ENCODE measurements at places on chromosomes 5 and 9.

GRCh38 chr5:102596113-102596512, 97.3 kb upstream of the SLCO6A1 start:
- DNase-seq: peak; percentile 14

- DNase-seq: peak; percentile 44
These were observed 694 bp downstream of the RMI1 start for GRCh38 chr9:83981126-83981871.

DNA sequence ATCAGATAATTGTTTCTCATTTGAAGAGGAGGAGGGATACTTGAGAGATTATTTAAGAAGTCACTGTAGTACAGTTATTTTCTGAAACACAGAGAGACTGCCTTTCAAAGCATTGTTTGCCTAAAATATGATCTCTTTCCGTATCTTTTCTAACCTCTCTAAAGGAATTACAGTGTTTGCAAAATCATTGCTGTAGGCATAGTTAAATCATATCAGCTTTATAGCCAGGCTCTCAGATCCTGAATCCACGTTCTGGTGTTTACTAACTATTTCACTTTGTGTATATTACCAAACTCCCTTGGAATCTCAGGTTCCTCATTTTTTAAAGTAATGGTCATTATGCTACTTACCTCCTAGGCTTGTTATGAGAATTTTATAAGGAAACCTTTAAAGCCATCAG, 1151.6 kb upstream of the CDH9 start:
- DNase-seq: no peak

- no peak for DNase-seq
These were observed 24.0 kb upstream of the CARTPT start for GRCh38 chr5:71695071-71695470.

DNA sequence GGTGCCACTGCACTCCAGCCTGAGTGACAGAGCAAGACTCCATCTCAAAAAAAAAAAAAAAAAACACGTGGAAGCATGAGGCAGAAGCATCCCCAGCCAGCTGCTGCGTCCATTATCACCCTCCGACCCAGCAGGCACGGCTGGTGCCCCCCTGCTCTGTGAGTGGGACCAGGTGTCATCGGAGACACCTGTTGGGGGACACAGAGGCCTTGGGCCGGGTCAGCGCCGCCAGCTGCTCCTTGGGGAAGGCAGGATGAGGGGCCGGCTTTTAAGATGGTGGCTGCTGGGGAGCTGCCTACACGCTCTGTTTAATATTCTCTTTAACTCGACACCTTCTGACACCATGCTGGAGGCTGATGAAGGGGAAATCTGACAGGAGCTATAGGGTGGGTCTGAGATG, 80.2 kb upstream of the RUFY1 start:
- no peak for DNase-seq

- DNase-seq: no peak
These were observed 164.9 kb upstream of the RAI14 start for GRCh38 chr5:34491251-34491620.

DNA sequence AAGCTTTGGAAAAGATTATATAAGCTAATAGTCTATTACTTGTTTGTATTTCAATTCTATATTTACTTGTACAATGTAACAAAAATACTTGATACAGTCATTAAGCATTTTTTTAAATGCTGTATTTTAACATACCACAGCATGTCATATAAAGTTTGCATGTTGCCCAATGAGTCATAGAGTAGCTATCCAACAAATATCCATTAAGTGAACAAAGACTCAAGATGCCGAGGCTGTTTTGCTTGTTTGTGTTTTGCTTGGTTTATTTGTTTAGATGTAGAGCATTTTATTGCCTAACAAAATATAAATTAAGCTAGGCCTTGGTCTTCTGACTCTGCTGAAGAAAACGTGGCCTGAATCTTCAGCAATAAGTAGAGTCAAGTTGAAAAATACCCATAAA, 1584.3 kb upstream of the NUDT12 start:
- no peak for DNase-seq

DNA sequence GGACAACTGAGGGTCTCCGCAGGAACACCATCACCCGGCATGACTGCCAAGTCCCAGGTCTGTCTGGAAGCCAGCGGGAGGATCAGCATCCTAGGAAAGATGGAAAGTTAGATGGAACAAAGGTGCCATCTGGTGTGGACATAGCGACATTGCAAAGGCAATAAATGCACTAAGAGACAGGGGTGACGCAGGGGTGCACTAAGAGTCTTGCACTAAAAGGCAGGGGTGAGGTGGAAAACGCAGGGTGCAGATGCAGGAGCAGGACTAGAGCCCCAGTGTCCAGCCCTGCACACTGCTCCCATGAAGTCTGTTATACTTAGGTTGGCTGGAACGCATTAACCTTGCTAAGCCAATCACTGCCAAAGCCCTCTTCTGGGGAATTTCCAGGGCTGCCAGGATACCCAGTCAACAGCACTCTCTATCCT, 15.5 kb downstream of the ATOX1 start:
- peak; percentile 71 for DNase-seq

DNA sequence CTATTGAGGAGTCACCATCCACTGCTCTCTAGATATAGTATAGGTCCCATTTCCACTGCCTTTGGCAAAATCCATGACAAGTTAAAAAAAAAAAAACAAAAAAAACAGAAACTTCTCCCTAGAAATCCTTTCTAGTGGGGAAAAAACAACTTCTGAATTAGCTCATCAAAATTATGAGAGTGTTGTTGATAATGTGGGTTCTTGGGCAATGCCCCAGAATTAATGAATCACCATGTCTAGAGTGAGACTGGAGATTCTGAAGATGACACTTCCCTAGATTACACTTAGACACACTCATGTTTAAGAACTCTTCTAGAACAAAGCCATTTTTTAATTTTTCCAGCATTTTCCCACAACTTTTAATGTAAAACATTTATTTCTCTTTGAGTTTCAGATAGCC, 728.0 kb upstream of the C9orf72 start:
- DNase-seq: peak; percentile 23

DNA sequence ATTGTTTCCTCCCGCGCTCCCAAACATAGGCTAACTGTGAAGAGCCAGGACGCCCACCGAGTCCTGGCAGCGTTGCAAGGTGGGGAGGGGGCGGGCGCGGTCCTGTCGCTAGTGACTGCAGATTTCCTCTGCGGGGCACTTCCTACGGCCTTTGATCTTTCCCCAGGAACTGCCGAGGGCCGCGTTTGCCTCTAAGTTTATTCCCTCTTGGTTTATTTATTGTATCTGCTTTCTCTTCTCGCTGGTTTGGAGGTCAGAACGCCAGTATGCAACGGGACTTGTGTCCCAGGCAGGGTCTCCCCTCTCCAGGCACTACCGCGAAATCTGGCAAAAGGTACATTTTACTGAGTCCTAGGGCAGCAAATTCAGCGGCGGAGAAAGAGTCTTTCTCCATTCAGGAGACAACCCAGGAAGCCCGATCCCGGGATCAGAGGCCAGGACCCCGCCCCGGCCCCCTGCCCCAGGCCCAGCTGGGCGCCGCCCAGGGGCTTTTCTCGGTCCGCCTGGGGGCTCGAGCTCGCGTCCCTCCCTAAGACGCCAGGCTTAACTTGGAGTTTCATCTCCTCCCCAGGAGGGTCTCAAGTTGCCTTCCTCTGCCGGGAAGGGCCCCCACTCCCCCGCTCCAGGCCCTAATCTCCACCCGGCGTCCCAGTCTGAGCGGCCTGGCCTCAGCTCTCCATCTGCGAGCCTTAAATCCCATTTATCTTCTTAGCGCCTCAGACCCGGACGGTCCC, 884 bp upstream of the EGFLAM start:
- no peak for DNase-seq

- DNase-seq: no peak
These were observed 70.6 kb upstream of the PTPN3 start for GRCh38 chr9:109568568-109569210.

GRCh38 chr5:143014017-143014651, 244.0 kb downstream of the ARHGAP26 start:
- no peak for DNase-seq
